ENCODE measurements at places on chromosomes 2 and 18.

DNA sequence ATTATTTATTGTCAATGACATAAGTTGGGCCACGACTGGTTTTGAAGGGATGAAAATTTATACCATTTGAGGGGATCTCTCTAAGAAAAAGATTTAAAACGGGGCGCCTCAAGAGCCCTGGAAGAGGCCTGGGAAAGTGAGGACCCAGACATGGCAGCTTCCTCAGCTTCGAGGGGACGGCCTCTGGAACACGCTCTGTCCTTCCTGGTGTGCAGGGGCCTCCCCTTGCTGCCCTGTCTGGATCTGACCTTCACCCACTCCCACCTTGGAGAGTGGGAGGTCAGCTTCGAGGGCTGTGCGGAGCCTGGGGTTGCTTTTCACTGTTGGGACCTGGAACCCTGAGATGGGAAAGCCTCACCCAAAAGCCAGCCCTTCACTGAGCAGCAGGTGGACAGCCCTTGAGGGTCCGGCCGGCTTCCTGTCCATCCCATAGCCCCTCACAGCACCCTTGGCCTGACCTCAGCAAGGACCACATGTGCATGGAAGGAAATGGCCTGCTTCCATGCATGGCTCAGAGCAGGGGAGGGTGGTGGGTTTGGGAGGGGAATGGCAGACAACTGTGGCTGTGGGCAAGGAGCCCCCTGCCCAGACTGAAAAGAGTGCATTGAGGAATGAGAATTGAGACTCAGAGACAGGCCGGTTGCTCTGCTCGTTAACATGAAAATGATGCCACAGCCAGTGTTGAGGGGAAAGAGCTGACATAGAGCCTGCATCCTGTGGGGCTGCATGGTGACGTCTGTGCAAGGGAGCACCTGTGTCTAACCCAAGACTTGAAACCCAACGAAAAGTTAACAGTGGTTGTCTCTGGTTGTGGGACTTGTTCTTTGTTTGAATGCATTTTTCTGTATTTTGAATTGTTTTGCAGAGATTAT lies 16.3 kb downstream of the FBLN7 start:
- DNase-seq = no peak

GRCh38 chr2:204415406-204416181 lies 129.7 kb upstream of the PARD3B start:
- no peak for DNase-seq

GRCh38 chr2:189763908-189764661 lies 1.5 kb upstream of the OSGEPL1 start:
- no peak for DNase-seq

DNA sequence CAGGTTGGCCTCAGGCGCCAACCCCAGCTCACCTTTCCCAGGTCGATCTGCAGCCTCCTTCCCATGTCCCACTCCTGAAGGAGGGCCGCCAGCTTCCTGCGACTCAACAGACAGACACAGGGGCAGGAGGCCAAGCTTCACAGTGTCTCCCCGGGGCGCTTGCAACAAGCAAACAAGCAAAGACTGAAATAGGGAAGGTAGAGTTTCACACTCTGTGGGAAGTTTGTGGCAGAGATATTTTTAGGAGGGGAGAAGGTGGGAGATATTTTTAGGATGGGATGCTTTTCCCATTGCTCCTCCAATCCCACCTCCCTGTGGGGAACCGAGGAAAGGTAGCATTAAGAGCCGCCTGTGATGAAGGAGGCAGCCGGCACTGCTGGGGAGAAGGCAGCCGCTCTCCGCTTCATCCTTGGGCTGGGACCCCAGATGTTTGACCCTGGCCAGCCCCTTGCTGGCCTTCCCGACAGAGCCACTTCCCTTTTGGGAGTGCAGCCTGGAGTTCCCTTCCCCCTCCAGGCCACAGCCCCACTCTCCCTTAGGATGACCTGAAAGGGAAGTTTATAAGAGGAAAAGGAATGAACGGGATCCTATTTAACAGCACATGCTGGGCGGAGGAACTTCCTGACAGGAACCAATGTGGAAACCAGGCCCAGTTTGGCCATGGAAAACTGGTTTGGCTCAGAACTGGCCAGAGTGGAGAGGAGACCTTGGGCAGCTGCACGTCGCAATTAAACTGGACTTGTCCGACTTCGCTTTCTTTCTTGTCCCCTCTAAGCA lies 142.2 kb upstream of the SMAD2 start:
- DNase-seq = no peak

- no peak for DNase-seq
Measured at GRCh38 chr2:225458431-225459117, 59.1 kb downstream of the NYAP2 start.

DNA sequence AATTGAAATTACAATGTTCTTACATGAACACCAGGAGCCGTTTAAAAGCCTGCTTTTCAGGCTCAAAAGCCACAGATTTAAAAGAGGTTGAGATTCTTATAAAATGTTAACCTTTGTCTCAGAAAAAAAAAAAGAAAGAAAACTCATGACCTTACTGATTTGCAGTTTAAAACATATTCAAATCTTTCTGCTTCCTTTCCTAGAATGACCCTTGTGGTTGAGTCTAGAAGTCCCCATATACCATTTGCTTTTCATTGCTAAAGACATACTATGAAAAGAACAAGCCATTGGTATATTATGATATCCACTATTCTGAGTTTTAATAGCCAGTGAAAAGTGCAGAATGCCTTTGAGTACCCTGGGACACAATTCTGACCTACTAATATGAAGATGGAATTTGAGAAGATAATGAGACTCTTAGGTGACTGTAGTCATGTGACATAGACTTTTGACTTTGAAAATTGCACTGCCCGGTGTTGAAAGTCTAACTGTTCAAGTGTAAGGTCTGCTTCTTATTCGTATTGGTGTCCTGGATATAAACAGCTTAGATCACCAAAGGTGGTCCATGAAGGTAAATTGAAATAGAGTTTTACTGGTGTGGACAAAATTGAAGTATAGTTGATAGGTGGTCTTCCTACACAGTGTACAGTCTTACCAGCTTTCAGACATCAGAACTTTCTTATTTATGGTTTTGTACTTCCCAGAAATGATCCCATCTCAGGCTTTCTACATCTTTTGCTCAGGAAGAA lies 117.0 kb downstream of the DOCK10 start:
- DNase-seq = no peak

DNA sequence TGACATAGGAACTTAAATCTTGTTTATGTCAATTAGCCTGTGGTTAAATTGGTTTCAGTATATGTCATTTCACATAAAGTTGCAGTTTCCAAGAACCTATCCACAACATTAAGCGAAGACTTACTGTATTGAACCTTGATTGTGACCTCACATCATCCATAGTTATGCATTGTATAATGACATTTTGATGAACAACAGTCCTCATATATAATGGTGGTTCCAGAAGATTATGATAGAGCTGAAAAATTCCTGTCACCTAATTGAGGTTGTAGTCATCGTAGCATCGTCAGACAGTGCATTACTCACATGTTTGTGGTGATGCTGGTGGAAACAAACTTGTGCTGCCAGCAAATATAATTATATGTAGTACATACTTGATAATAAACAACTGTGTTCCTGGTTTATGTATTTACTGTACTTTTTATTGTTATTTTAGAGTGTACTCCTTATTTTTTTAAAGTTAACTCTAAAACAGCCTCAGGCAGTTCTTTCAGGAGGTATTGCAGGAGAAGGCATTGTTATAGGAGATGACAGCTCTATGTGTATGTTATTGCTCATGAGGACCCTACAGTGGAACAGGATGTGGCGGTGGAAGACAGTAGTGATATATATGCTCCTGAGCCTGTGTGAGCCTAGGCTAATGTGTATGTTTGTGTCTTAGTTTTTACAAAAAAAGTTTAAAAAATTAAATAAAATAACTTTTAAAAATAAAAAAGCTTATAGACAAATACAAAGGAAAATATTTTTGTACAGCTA lies 56.6 kb downstream of the UBE2E3 start:
- no peak for DNase-seq

All from thoracic aorta (tissue), 2 donors.